Stomach (tissue), 19 donors: ENCODE measurements at places on chromosomes 7 and 10.

DNA sequence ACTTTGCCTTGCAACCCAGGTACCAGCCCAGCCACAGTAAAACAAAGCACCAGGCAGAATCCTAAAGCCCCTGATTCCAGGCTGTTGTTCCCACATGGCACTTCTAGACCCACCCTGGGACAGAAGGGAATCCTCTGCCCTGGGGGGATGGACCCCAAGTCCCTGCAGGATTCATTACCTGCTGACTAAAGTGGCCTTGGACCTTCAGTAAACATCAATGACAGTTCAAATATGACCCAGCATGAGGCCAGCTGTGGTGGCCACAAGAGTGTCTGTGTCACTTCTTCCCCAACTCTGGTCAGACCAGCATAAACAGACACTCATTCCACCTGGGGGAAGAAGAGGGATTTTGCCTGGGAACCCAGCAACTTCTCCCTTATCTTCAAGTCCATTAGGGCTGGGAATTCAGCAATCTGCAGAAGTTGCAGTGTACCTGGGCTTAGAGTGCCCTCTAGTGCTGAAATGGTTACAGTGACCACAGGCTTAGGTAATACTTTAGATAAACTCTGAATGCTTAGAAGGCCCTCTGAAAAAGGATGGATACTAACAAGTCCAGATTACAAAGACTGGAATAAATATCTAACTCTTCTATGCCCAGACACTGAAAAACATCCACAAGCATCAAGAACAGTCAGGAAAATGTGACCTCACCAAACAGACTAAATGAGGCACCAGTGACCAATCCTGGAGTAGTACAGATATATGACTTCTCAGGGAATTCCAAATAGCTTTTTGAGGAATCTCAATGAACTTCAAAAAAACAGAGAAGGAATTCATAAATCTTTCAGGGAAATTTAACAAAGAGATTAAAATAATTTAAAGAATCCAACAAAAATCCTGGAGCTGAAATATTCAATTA is 108.5 kb upstream of the TMEM168 start:
- DNase-seq = peak; percentile 76

DNA sequence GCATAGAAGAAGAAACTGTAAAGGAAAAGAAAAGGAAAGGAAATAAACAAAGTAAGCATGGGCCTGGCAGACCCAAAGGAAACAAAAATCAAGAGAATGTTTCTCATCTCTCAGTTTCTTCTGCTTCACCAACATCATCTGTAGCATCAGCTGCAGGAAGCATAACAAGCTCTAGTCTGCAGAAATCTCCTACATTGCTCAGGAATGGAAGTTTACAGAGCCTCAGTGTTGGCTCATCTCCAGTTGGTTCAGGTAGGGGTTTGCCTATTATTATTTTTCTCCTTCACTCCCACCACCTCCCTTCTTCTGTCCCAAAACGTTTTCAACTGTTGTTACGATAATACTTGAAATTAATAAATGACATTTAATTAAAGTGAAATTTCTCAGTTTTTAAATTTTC is 139.6 kb downstream of the MLLT10 start:
- no peak for DNase-seq

DNA sequence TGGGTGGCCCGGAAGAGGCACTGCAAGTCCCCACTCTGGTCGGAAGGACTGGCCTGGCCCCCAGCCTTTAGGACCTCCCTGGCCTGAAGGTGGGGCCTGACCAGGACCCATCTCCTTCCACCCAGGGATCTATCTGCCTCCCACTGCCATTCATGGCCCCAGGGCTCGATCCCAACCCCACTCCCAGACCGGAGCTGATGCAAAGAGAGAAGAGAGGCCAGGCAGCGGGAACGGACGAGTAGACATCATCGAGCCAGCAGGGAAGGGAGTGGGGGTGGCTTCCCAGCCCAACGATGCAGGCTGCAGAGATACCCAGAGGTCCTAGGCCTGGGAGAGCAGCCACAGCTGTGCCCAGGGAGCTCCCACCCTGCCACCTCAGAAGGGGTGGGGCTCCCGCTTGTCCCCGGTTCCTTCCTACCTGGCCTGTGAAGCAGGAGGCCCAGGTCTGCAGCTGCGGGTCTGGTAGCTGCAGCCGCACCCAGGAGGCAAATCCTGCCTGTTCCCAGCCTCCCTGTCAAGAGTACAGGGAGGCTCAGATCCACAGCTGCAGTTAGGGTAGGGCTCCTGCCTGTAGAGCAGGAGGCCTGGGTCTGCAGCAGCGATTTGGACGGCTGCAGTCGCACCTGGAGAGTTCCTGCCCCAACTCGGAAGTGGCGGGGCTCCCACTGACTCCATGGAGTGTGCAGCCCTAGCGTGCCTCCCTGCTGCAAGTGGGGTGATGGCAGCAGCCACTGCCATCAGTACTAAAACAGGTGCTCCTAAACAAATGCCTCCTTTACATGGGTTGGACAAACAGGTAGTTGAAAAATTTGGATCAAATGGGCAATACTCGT is 1151.0 kb upstream of the PHF14 start:
- no peak for DNase-seq

DNA sequence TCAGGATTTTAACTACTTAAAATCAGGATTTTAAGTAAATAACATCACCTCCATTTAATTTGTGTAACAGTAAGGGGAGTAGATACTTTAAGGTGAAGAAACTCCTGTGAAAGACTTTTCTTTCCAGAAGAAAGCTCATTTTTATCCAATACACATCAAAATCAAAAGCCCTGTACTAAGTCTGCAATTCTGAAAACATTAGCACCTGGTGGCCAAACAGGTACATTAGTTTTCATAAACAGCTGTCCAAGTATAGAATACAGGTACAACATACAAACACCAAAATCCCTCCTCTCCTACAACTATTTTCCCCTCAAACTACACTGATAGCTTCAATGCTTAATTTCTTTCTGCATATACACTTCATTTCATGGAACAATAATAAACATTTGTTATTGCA is 22.9 kb downstream of the FAM3C start:
- DNase-seq = no peak

DNA sequence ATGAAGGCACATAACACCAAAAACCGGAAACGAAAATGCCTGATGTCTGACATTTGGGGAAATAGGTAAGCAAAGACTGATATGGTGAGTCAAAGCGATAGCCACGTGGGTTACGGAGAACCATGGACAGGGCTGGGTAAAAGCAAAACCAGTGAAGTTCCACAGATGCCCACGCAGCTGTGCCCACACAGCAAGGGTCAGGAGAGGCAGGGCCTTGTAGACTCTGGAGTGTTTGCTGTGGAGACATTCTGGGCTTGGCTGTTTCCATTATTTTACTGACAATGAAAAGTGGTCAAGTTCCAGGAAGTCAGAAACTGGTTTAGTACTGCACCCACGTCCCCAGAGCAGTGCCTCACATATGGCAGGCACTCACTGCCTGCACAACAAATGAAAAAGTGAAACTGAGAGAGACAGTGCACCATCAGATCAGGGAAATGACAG is 148.7 kb downstream of the ZMYND11 start:
- DNase-seq = no peak

DNA sequence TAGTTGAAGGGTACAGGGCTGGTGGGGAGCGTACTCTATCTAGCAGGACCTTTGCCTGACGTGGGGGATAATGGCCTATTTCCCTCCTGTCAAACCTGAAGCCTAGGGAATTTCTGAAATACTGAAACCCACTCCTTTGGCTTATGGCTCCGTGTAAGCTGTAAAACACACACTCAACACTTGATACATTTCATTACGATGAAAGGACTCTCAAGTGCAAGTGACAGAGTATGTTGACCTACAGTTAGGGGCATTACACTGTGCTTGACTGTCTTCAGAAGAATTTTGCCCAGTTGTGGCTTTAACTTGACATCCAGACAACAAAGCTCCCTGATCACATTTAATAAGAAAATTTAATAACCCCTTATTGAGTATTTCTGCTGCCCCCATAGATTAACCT is 194.3 kb downstream of the BAMBI start:
- no peak for DNase-seq

- no peak for DNase-seq
Measured at GRCh38 chr10:67839951-67840350, 2.0 kb upstream of the DNAJC12 start.

DNA sequence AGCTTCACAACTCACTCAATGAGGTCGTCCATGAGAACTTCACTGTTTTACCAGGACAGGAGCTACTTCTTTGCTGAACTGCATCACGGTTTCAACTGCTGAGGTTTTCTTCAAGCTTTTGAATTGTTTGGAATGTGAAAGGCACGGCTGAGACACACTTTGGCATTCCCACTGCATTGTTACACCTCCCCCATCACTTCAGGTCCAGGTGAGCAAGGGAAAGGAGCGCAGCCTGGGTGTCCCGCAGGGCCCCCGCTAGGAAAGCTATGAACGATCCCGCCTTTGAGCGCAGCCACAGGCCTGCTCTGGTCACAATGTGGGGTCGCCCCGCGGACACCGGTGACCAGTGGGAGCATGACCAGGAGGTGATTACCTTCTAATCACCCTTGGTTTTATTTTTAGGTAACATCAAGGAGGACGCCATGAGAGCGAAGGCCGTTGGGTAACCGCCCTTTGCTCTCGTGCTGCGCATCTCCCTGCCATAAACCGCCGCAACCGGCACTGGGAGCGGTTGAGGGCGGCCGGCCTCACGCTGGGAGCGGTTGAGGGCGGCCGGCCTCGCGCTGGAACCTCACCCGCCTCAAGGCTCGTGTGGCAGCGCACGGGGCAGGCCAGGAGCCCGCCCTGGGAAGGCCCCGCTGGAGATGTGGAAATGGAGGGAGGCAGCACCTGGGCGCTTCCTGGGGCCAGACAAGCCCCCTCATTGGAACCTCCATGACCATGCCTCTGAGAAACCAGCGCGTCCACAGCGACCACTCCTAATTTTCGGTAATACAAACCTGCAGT is 50.9 kb upstream of the SGMS1 start:
- DNase-seq = no peak

DNA sequence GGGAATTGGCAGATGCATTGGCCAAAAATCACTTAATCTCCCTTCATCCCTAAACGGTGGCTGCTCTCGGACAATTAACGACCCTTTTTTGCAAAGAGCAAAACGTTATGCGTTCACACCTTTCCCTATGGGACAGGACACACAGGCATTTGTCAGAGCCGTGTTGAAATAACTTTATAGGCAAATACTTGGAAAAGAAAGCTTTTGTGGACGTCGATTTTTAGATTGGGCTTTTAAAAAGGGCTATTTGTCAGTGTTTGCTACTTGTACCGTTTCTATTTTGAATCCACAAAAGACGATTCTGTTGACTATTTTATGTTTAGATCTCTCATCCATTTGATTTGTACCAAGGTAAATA is 245.6 kb downstream of the SLC25A13 start:
- no peak for DNase-seq

DNA sequence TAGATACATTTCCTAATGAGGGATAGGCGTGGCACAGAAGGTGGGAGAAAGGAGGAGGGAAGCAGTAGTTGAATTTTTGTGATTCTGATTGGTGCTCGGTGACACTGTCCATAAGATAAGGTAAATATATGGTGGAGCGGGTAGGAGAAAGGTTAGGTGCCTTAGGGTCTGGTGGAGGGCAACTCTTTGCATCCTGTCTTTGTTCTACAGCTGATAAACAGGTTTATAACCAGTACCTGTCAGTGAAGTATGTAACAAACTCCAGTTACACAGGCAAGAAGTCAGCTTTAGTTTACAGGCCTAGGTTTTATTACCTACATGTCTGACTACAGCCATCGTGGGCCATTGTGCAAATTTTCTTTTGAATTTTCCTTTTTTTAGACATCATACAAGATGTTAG is 10.9 kb upstream of the FAM180A start:
- DNase-seq = no peak

- DNase-seq = peak; percentile 73
Measured at GRCh38 chr7:36272567-36273269, 116.9 kb upstream of the ANLN start.

DNA sequence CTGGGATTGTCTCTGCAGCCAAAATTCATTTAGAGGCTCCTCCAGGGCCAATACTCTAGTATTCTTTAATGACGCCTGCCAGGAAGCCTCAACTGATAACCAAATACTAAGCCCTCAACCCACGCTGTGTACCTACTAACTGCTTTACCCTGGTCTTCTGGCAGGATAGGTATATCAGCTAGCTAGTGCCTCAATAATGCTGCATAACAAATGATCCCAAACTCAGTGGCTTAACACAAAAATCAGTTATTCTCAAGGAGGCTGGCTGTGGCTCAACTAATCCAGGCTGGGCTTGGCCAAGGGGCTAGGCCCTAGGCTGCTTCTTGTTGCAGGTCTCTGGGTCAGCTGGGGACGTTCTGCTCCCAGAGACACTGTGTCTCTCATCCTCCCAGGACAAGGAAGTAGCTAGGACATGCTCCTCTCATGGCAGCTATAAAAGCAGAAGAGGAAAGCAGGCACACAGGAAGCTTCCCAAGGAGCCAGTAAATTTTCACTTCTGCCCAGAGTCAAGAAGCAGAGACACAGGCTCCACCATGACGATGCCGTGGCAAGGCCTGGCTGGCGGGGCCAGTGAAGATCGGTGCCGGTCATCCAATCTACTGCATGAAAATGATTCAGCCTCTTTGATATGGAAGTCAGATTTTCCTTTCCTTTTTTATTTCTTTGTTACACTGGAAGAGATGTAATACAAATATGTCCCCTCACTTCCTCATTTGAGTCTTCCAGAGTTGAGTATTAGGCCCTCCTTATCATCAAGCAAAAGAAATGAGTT is 28.6 kb upstream of the COL13A1 start:
- no peak for DNase-seq

DNA sequence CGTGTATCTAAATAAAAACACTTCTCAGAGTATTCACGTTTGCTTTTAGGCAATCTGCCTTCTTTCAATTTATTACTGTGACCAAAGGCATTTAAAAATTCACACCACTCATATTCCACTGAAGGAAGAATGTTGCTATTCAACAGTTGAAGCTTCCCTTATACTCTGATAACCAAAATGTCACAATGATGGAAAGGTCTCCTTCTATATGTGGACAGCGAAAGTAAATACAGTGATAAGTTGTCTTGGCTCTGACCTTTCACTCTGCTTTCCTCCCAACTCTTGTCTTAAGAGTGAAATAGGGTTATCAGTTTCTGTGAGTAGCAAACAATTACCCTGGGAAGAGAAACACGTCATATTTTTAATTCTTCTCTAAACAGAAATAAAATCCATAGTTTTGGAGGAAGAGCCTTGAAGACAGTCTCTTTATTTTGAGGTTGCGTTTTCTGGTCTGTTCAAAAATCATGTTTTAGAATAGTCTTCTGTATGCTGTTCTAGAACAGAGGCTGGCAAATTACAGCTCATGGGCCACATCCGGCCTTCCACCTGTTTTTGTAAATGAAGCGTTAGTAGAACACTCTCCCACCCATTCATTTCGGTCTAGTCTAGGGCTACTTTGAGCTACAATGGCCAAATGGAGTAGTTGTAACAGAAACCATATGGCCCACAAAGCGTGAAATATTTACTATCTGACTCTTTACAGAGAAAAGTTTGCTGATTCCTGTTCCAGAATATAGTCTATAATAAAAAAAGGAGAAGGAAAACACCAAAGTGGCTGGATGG is 41.3 kb downstream of the ETV1 start:
- no peak for DNase-seq

- DNase-seq = no peak
Measured at GRCh38 chr10:9296190-9296589, 1241.7 kb downstream of the GATA3 start.
